CD4-positive, alpha-beta T cell treated with Interleukin-4 for 4 hours (primary cell): ENCODE measurements at places on chromosomes 2 and 18.

GRCh38 chr2:184589261-184589660 lies 9.1 kb upstream of the ZNF804A start:
- no peak for DNase-seq

GRCh38 chr18:61743775-61744531 lies 148.9 kb downstream of the RNF152 start:
- DNase-seq = no peak

DNA sequence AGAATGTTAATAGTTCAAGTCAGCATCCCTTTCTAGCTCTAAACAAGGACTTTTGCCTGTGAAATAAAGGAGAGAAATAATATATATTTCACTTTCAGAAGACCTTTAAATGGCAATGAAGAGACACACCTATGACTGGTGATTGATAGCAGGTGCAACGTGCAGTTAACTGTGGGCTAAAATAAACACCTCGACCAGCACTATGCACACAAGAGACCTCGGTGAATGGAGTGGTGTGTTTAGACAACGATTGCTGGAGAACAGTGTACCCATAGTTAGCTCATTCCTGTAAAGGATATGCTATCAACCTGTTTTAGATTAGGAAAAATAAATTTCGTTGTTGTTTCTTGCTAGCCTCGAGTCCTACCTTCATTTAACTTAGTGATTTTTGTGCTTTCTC lies 143.4 kb downstream of the NR4A2 start:
- DNase-seq = no peak

GRCh38 chr2:144426355-144426754 lies 93.6 kb downstream of the ZEB2 start:
- no peak for DNase-seq

DNA sequence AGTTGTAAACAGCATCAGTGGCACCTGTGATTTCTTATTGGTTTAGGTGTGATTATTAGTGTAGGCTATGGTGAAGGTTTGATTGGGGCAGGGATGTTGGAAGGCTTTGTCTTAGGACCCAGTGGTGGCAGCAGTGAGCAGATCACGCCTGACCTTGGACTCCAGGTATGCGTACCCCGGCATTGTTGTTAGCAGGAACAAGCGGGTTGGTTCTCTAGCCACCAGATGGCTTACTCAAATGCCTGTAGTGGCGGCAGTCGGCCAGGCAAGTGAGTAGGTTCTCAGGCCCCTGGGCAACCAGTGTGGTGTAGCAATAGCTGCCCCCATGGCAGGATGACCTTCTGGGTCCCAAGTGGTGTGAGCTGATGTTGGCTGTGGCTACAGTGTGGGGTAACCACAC lies 558.3 kb downstream of the KCNJ3 start:
- DNase-seq = no peak

DNA sequence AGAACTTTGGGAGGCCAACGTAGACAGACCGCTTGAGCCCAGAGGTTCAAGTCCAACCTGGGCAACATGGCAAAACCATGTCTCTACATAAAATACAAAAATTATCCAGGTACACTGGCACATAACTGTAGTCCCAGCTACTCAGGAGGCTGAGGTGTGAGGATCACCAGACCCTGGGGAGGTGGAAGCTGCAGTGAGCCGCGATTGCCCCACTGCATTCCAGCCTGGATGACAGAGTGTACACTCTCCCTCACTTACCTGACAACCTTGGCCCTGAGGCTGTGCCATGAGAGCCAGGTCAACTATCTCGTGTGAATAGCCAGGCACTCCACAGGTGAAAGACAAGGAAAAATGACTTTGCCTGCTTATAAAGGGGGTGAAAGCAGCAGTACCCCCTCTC lies 39.3 kb downstream of the CBLN2 start:
- DNase-seq = no peak

DNA sequence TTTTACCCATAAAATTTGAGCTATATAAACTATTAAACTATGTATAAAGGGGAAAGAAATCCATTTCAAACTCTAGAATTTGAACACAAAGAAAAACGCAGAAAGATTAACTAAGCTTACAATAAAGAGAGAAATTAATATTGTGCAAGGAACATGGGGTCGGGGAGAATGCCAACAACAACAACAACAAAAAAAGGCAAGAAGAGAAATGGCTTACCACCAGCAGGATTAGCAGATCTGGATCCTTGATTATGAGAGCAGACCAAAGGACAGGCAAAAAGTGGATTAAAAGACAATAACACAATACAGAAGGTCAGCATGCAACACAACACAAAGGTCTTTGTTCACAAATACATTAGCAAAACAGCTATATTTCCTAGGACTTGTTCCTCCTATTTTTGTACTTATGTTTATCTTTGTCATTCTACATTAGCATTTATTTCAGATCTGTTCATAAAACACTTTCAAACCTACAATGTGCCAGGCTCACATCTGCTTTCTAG lies 103.4 kb upstream of the RNU4ATAC start:
- DNase-seq = no peak

DNA sequence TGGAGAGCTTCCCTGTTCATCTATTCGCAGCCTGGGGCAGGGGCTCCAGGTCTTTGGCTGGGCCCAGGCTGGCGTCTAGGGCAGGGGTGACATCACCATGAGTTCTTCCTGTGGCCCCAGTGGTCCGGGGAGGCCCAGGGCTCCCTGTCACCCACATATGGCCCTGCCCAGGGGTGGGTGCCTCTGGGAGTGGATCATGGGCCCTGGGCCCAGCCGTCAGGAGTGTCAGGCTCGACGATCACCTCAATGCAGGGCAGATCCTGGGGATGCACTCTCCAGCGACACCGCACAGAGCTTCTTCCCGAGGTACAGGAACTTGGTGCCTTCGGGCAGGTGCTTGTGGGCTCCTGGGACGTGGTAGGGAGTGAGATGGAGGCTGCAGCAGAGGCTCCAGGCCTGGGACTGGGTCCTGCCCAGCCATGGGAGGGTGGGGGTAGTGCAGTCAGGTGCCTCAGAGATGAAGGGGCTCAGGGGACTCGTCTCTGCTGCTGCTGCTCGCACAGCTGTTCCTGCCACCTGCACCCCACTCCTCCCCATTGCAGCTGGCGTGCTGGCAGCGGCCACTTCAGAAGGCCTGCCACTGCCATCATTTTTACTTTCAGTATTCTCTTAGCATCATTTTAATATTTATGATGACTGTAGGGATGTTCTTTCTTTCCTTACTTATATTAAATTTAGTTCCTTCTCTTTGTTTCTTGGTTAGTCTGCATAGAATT lies 196.0 kb upstream of the VRK2 start:
- no peak for DNase-seq

- no peak for DNase-seq
These were observed 44.7 kb downstream of the MARCO start for GRCh38 chr2:118986738-118987137.

DNA sequence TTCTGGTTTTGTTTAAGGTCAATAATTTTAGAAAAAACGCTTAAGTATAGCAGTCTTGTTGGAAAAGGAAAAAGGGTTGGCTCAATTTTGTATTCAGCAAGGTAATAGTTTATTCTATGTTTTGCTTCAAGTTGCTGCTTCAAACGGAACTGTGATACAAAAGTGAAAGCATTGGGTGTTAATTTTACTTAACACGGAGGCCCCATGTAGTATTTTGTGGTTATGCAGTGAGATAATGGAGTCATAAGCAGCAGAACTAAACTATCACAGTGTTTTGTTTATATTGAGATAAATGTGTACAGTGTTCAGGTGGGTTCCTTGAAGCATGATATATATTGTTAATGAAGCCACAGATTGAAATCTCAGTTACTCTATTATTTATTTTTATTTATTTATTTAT lies 67.0 kb upstream of the LYPD6B start:
- DNase-seq = no peak

DNA sequence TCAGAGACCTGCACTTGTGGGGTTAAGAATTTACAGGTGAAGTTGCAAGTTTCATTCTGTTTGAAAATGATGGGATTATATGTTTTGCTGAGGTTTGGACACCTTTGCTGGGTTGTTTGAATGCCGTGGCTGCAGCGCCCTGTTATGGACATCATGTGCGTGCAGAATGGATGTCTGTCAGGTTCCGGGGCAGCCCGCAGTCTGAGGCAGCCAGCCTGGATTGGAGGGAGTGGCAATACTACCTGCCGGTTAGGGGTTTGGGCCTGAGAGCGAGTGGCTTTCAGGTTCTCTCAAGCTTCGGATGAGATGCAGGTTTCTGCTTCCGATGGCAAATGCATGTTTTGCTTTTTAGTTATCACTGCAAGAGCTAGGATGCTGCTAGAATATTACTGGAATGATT lies 1.1 kb downstream of the CASP8 start:
- DNase-seq = peak; percentile 83

- DNase-seq = no peak
These were observed 6.9 kb downstream of the CREG2 start for GRCh38 chr2:101380376-101380775.

DNA sequence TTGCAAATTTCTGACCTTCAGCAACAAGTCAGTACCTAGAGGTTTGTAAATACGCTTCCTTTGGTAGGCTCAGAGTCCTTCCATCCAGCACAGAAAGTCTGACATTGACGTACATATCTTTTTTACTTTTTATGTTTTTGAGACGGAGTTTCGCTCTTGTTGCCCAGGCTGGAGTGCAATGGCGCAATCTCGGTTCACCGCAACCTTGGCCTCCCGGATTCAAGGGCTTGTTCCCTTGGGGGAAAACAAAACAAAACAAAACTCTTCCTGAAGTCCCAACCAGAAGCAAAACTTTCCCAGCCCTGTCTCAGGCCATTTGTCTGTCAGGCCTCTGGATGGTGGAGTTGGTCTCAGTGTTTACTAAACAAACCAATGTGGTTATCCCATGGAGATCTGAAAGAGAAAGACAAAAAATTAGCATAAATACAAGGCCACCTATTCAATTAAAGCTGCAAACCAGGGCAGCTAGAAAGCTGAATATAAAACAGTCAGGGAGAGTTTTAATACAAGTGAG lies 29.6 kb upstream of the ATL2 start:
- no peak for DNase-seq

DNA sequence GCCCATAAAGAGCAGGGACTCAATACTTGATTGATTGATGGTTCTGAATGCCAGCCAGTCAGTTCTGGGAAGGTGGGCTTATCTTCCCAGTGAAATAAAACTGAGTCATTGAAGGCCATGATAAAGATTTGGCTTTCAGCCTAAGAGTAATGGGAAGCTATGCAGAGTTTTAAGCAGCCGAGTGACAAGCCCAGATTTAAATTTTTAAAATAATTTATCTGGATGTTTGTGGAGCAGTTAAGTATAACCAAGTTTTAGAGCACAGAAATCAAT lies 122.8 kb downstream of the RAPGEF4 start:
- no peak for DNase-seq

- no peak for DNase-seq
These were observed 10.0 kb upstream of the RHOB start for GRCh38 chr2:20436716-20437470.

DNA sequence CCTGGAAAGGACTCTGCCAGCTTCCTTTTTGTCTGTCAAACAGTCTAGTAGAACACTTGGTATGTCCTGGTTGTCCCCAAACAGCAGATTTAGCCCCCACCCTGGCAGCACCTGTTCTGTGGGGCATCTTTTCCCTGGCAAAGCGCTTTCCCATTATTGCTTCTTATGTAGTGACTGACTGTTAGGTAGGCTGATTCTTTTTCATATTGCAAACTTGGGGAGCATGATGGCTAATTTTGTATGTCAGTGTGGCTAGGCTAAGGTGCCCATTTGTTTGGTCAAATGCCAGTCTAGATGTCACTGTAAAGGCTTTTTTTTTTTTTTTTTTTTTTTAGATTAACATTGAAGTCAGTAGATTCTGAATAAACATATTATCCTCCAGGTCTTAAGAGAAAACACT lies 140.2 kb downstream of the MYCN start:
- DNase-seq = no peak

GRCh38 chr2:108023776-108024175 lies 37.5 kb downstream of the SLC5A7 start:
- no peak for DNase-seq

GRCh38 chr2:201235860-201236811 lies 24.2 kb upstream of the CASP8 start:
- DNase-seq = peak; percentile 83

DNA sequence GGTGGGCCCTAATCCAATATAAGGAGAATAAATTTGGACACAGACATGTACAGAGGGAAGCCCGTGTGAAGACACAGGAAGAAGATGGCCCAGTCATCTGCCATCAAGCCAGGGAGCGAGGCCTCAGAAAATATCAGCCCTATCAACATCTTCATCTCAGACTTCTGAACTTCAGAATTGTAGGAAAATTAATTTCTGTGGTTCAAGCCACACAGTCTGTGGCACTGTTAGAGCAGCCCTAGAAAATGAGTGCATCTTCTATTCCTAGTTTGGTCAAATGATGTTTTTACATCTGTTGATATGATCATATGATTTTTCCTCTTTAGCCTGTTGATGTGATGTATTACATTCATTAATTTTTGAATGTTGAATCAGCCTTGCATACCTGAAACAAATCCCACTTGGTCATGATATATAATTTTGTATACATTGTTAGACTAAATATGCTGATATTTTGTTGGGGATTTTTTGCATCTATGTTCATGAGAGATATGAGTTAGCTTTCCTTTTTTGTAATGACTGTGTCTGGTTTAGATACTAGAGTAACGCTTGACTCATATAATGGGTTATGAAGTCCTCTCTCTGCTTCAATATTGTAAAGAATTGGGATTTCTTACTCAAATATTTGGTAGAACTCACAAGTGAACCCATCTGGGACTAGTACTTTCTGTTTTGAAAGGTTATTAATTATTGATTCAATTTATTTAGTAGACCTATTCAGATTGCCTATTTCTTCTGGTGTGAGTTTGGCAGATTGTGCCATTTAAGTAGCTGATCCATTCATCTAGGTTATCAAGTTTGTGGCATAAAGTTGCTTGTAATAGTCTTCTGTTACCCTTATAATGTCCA lies 451.4 kb downstream of the EIPR1 start:
- DNase-seq = no peak

GRCh38 chr2:215423234-215423633 lies 12.6 kb downstream of the FN1 start:
- DNase-seq = no peak

GRCh38 chr2:104026725-104027124 lies 827.2 kb upstream of the POU3F3 start:
- DNase-seq = no peak

GRCh38 chr18:32930695-32931301 lies 158.0 kb upstream of the KLHL14 start:
- no peak for DNase-seq

DNA sequence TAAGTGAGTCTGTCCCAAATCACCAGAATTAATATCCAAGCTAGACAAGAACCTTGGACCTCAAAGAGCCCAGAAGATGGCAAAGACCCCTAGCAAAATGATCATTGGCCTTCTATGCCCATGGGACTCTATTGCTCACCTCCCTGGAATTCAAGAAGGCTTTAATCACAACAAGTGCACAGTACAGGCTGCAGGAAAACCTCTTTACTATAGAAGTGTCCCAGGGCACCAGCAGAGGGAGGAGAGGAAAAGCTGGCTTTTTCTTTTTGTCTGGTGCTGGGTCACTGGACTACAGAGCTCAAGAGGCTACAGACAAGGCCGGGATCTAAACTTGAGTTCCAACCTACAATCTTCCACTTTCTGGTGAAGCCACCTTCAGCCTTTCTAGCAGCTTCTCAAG lies 88.3 kb upstream of the PPP1CB start:
- DNase-seq = no peak
